ENCODE measurements at places on chromosomes 1 and 21.

- DNase-seq, result peak; percentile 54
Observed at GRCh38 chr1:15411593-15412137, 2.0 kb downstream of the EFHD2 start.

GRCh38 chr1:241837901-241838300 lies 10.1 kb upstream of the EXO1 start:
- no peak for DNase-seq

DNA sequence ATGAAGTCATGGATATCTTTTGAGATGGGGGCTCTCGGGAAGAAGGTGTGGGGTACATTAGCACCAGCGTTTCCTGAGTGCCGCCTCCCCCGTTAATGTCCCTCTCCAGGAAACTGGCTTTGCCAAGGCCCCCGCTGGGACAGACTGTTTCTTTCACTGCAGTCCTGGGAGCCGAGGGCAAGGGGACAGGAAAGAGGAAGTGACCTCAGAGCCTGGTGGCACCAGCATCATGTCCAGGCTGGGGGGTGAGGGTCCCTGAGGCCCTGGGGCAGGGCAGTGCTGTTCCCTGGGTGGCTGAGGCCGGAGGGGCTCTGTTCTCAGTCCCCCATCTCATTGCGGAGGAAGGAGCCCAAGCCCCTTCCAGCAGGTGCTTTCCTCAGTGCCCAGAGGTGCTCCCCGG lies 5.8 kb downstream of the PFKL start:
- DNase-seq, result no peak

DNA sequence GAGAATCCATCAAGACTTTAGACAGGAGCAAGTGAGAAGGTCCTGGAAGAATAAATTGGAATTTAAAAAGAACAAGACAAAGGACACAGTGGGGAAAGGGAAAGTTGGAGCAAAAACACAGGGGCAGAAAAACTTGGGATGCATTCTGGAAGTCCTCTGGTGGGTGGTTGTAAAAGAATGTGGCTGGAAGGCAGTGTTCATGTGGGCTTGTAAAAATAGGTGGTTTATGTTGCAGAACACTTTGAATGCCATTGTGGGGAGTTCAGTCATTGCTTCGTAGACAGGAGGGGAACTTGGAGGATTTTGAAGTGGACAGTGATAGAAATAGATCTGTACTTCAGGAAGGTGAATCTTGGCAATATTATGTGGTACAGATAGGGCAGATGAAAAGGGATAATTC lies 15.2 kb downstream of the KIF1B start:
- DNase-seq, result no peak

DNA sequence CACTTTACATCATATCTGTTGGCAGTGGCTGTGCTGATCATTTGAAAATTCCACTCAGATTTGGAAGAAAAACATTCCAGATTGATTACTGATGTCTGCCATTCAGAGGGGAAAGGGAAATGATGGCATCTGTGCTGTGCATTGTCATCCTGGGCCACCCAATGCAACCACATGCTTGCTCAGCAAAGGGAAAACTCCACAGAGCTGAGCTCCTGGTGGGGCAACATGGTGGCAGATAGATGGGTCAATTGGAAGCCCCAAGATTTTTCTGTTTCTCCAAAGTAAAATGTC lies 11.8 kb downstream of the OXCT2 start:
- DNase-seq, result no peak

- no peak for DNase-seq
Observed at GRCh38 chr1:168484083-168484482, 59.7 kb downstream of the XCL2 start.

DNA sequence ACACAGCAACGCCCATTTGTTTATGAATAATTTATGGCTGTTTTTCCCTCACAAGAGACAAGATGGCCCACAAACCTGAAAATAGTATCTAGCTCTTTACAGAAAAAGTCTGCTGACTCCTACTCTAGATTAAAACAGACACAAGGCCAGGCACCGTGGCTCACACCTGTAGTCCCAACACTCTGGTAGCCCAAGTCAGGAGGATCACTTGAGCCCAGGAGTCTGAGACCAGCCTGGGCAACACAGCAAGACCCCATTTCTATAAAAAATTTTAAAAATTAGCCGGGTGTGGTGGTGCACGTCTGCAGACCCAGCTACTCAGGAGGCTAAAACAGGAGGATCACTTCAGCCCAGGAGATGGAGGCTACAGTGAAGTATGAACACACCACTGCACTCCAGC lies 34.6 kb downstream of the LUZP1 start:
- no peak for DNase-seq

DNA sequence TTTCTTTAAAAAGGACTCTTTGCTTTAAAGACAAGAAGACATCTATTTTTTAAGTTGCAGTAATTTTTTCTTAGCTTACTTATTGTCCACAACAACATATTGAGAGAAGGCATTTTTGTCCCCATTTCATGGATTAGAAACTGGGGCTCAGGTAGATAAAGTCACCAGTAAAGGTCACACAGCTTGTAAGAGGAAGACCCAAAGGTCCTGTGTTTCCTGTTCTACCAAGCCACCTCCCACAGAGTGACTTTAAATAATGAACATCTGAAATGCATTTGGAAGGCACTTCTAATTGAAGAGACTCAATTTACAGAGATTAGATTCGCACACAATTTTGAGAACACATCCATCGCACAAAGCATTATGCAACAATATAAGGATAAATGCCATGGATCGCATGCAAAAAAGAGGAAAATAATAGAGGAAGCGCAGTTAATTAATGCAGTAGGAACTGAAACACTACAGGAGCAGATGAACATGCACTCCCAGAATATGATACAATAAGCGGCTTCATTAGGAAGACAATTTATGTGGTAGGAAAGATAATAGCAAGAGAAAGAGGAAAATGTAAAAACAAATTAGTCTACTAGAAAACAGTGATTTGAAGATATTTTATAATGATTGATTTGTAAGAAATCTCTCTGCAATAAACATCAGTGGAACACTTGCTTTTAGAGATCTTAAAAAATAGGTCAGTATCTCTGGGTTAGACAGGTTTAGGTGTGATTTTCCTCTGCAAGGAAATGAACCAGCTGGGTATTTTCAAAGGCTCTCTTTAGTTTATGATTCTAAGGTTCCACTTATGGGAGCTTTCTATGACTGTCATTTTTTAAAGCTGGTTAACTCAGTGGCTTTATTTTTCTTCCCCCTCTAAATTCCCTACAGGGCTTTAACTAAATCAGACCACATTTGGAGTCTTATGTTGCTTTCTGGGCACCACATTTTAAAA lies 27.1 kb upstream of the CD2 start:
- DNase-seq, result no peak
